Activated CD4-positive, CD25-positive, alpha-beta regulatory T cell treated with anti-CD3 and anti-CD28 coated beads, Interleukin-2, amount 50 U/mL, for 24 hours (primary cell): ENCODE measurements at places on chromosomes 3 and 15.

GRCh38 chr15:65888981-65889380 is 19.7 kb downstream of the RAB11A start:
- peak; percentile 79 for ATAC-seq

DNA sequence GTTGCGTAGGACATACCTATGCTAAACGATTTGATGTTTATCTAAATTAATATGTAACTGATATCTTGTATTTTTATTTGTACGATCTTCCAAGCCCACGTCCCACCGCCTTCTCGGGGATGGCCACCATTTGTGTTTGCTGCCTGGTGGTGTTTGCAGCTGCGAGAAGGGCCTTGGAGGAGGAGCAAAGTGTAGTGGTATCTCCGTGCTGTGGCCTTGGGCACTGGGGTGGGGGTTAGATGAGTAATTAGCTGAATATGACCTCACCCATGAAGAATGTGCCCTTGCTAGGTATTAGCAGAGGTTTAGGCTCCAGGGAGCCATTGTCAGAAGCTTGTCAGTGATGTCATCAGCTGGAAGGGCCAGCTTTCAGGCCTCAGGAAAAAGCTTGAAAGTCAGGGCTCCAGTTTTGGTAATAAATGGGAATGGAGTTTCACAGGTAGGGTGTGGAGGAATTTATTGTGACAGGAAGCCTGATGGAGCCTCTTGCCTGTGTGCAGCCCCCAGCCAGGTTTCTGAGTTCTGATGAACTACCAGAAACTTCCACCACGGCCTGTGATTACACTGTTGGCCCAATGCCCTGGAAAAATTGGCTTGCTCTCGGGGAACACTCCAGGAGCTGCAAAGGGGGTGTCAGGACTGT is 41.0 kb downstream of the FLNB start:
- no peak for ATAC-seq

DNA sequence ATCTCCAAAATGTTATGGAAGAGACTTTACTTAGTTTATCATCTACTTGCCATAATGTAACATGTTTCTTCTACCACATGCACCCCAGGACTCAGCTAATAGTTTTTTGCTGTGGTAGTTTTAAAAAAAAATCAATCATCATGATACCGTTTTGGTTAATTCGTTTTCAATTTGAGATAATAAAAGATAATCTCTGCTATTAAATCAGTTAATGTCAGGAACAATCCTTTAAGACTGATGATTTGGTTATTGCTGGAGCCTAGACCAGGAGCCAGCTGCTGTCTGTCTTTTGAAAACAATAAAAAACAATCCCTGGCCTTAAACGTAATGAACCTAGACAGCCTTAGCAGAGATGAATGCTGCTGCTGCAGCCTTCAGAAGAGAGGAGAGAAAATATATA is 403.7 kb downstream of the OXSM start:
- no peak for ATAC-seq

DNA sequence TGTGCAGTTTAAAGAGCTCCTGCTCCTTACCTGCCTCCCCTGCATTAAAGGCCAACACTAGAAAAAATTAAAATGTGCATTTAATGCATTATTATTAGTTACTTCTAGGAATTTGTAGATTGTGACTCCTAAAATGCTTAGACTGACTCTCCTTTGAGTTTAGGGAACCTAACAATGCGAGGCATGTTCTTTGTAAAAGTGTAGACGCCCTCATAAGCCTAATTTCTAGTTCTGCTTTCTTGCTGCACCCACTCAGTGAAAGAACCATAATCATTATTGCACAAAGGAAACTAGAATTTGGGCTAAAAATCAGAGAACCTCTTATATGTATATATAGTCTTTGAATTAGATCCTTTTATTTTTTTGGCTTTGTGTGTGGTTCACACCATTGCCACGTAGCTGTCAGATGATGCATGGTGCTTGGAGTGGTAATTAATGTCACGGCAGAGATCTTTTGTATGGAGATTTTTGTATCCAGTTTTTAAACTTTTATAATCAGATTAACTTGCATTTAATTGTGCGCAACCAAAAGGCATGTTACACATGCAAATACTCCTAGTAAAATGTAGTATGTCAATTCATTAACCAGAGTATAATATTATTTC is 710 bp downstream of the ABHD10 start:
- peak; percentile 13 for ATAC-seq

DNA sequence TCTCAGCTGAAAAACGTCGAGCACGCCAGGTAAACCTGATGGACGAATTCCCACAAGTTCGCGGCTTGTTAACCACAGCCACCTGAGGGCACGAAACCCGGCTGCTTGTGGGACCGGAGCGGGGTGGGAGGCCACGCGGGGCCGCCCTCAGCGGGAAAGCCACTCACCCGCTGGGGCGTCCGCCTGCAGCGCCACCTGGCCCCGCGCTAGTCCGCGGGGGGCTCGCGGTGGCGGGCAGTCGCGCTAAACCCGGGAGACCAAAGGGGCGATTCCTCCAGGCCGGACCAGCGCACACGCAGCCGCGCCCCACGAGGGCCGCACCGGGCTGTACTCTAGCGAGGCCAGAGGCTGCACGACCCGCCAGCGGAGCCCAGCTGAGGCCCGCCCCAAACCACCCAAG is 15.7 kb upstream of the CFAP161 start:
- no peak for ATAC-seq

DNA sequence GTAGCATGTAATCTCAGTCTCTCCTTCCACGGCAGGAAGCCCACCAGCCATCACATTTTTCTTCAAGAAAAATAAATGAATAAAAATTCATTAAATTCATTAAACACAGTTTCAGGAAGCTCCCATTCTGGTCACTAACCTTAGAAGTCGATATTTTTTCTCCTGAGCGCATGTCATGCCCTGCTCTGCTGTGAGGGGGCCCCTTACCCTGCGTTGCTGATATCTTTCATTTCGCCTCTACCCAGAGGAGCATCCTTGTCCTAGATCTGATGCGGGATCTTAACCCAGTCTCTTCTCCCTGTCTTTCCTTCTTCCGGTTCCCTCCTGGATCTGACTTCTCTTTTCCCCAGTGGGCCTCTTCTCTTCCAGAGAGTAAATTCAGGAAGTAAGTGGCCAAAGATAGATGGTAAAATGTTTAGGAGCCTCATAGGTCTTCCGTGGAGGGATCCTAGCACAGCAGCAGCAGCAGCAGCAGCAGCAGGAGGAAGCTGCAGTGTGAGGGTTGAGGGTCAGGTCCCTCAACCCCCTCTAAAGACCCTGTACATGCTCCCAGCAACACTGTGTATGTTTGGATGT is 1.4 kb upstream of the ILDR1 start:
- ATAC-seq: no peak
